Activated CD4-positive, alpha-beta T cell treated with anti-CD3 and anti-CD28 coated beads, Interleukin-2, amount 50 U/mL, for 16 hours (primary cell): ENCODE measurements at places on chromosomes 13 and 19.

GRCh38 chr13:110443622-110444225 is 117.8 kb downstream of the RAB20 start:
- no peak for DNase-seq

DNA sequence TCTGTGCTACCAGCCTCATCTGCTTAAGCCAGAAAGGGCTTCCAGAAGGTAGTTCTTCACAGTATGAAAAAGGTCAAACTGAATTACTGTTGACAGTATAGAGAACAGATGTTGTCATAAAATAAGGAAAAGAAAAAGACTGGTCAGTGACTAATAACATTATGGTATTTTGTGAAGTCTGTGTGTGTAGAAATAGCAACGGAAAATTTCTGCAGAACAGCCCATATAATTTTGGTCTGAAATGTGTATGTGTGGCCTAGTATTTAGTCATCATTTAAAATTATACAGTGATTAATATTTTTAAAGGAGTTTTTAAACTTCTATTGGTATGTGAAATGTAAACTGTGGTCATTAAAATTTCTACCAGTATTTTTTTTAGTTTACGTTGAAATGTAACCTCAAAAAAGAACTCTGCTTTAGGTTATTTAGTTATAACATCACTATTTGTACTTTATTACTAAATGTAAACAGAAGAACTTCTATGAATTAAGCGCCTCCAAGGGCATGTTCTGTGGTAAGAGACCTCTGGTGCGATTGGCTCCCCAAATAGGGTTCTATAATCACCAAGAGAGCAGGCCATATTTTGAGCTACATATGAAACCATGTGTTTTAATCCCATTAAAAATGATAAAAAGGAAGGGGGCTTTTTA is 3.3 kb upstream of the GPR183 start:
- DNase-seq: peak; percentile 64

DNA sequence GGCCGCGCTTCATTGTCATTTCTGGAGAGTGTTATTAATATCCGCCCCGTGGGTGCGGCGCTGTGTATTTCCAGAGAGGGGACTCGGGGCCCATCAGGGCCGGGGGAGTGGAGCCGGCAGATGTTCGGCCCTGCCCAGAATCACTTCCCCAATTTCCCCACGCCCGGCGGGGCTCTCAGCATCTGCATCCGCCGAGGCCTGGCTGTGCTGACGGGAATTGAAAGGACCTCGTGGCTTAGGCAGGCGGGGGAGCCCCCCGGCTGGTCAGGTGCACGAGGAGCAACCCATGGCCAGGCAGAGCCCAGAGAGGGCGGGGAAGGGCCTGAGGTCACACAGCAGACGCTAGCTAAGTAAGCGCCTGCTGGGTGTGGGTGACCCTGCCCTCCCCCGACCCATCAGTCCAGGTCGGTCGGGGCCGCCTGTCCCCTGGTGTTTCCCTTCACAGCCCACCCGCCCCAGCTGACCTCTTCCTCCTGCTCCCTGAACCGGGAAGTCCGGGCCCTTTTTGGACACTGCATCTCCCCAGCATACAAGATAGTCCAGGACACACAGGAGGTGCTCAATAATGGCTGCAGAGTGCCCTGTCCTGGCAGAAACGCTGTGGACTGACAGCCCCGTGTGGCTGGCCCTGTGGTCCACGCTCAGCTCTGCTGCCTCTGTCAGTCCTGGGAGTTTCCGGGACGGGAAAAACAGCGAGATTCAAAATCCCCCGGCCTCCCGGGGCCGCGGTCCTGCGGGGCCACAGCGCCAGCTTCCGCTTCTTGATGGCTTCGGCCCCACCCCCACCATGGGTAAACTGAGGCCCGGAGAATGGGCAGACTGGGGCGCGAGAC is 22.1 kb downstream of the ARID3A start:
- no peak for DNase-seq

GRCh38 chr13:93466502-93467036 is 240.0 kb downstream of the GPC6 start:
- no peak for DNase-seq

DNA sequence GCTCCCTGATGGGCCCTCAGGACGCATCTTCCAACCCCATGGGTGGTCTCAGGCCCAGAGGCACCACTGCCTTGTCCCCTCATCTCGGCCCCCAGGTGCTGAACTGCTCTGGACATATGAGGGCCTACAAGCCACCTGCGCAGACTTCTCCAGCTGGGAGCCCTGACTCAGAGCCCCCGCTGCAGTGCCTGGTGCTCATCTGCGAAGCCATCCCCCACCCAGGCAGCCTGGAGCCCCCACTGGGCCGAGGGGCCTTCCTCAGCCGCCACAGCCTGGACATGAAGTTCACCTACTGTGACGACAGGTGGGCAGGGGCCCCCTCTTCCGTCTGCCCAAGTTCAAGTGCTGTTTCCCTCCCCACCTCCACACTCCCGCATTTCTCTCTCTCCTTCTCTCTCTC is 12.2 kb downstream of the HIF3A start:
- DNase-seq: no peak

DNA sequence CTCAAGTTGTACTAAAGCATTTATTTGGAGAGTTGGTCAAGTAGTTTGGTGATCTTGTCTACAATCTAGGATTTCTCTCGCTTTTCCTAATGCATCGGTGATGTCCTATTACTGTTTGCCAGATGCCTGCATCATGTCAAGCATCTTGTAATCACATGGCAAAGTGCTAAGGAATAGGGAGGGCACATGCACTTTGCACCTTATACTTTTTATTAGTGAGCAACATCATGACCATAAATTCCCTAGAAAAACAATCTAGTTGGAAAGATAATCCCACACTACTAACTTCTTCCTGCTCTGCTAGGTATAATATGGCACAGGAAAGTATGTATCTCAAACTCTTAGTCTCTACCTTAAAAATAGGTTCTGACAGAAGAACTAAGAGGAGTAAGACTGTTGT is 894.3 kb upstream of the SLITRK1 start:
- no peak for DNase-seq

DNA sequence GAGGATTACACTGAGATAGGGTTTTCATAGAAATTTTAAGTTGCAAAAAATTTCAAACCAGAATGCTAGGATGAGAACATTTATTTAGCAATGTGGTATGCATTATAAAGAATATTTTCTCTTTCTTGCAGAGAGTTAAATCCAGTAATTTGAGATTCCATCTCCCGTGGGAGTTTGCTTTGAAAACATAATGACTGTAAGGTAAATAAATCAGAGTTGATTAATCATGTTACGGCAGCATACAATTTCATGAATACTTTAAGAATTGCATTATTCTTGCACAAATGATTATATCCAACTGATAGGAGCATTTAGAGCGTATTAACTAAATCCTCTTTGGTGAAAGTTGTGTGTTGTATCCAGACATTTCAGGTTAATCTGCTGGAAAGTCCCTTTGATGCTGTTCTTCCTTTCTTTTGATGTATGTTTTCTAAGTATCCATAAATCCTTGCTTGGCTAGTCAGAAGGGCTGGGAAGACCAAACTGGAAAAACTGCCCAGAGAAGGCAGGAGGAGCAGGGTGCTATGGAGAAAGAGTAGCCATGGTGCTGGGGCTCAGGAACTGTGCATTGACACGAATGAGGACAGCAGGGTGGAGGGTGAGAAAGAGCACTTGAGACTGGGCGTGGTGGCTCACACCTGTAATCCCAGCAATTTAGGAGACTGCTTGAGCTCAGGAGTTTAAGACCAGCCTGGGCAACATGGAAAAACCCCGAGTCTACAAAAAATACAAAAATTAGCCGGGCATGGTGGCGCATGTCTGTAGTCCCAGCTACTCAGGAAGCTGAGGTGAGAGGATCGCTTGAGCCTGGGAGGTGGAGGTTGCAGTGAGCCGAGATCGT is 4.8 kb upstream of the GJA3 start:
- no peak for DNase-seq

GRCh38 chr19:38505958-38506357 is 72.5 kb downstream of the RYR1 start:
- no peak for DNase-seq

DNA sequence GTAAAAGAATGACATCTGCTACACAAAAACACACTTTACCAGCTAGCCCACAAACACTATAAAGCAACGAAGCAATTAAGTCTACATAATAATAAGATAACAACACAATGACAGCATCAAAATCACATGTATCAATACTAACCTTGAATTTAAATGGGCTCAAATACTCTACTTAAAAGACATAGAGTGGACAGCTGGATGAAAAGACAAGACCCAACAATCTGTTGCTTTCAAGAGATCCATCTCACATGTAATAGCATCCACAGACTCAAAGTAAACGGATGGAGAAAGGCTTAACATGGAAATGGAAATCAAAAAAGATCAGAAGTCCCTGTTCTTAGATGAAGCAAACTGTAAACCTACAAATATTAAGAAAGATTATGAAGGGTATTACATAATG is 2175.9 kb downstream of the PCDH9 start:
- no peak for DNase-seq

DNA sequence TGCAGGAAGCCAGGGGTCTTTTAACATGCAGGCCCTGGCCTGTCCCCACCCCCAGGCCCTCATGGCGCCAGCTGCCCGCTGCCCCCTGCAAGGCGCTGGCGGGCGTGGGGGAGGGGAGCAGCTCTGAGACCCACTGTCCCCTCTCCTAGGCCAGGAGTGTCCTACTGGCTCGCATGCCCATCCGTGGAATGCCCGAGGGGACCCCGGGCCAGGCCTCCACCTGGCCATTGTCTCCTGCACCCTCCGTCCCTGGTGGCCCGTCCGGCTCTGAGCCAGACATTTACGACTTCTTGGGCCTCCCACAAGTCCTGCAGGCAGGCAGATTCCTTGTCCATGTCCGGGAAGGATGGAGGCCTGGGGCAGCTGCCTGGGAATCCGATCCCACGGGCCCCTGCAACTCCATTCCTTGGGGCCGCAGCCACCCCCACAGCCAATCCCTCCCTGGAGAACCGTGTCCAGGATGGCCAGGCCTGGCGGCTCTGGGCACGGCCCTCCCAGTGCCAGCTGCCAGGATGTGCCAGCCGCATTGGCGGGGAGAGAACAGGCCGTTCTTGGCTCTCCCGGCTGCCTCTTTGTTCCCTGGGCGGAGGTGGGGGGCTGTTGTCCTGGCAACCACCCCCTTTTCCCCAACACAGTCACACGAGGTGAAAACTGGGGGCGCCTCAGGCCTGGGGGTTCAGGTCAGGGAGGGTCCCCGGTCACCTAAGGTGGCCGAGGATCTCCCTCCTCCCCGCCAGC is 10.5 kb upstream of the PLIN3 start:
- DNase-seq: no peak

GRCh38 chr13:114079601-114080536 is 52.6 kb downstream of the RASA3 start:
- DNase-seq: no peak

DNA sequence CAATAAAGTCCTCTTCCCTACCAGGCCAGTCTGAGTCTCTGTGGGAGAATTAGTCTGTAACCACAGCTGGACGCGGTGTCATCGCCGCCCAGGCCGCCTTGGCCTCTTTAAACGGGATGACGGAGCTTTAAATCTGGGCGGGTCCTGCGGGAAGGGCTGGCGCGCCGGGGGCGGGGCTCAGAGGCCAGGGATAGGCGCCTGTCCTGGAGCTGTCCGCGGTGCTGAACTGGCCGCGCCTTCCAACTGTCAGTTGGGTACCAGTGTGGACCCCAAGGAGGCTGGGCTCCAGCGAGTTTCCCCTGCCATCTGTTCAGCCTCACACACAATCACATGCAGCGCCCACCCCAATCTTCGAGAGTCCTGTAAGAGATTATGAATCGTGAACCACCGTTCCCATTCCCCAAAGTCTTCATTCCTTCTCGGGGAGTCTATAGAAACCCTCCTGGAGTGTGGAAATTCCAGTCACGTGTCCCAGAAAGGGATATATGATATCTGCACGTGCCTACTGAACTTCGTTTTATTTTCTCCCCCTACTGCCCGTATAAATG is 11.5 kb downstream of the APLP1 start:
- peak; percentile 80 for DNase-seq

DNA sequence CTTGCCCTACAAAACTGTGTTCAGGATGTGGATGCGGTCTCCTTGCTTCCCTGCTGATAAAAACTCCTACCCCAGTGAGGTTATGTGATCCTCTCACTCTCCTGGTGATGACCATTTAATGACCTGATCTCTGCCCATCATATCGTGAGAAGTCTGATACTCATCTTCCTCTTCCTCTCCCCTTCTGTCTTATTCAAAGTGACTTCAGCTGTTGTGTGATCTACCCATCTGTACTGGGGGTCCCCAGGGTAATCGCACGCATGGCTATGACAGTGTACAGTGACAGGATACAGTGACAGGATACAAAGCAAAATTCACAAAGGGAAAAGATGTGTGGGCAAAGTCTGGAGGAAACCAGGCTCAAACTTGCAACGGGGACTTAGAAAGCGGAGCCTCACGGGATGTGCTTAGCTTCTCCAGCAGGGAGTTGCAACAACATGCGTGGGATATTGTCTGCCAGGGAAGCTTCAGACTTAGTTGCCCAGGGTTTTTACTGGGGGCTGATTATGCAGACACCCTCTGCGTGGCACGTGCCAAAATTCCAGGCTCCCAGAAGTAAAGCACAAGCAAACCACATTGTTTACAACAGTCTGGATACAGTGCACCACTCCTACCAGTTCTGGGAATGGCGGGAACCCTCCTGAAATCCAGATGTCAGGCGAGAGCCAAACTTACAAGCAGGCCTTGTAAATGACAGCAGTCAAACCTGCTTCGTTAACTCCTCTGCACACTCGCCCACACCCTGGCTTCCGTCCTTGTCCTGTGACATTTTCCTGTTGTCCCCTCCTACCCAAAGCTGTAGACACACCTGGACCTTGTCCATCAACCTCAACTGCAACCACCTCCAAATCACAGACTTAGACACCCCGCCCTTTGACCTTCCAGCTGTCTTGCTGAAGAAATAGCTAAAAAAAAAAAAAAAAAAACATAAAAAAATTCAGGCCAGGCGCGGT is 18.0 kb upstream of the GARRE1 start:
- DNase-seq: no peak

DNA sequence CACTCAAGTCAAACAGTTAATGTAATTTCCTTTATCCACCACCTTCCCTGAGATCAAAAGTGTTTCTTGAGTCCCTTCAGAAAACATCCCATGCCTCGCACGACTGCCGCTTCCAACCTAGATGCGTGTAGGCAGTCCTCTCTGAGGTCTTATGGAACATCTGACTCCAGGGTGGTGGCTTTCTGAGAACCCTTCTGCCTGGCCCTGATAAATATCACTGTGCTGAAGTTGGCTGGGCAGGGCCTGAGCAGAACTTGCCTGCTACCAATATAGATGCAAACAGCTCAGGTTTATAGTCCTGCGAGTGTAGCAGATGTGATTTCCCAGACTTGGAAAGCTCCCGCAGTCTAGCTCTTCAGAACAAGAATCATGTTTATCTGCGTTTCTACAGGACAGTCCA is 61.1 kb upstream of the GPR12 start:
- DNase-seq: no peak

DNA sequence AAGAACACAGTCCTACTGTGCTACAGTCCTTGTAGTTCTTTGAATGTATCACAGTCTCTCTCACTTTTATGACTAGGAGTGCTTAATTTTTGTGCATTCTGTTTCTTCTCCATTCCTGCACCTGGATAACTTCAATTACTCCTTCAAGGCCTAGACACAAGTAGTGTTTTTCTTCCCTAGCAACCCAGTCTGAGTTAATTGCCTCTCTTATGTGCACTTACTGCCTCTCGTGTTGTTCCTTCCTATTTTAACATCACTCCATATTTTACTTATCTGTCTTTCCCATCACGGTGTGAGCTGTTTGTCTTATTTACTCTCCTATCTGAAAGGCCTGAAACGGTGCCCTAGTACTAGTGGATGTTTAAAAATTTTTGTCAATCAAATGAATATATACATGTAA is 101.5 kb downstream of the HS6ST3 start:
- no peak for DNase-seq
